ENCODE measurements at places on chromosomes 2 and 18.

- no peak for DNase-seq
These were observed 38.1 kb downstream of the ME2 start for GRCh38 chr18:50917021-50917420.

- DNase-seq: peak; percentile 56
These were observed 10.4 kb upstream of the FAM228A start for GRCh38 chr2:24164416-24164973.

DNA sequence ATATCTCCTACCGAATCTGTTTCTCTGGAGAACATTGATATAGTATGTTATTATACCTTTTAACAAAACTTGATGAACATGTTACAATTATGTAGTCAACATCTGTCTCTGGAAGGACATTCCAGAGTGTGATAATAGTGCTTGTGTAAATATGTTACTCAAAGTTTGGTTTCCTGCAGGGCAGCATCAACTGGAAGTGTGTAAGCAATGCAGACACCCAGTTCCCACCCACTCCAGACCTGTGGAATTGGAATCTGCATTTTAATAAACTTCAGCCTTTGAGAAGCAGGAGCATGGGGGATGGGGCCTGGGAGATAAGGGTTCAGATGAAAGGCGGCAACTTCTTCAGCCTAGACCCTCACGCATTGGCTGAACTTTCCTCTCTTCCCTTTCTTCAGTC lies 398.9 kb downstream of the RND3 start:
- DNase-seq: no peak

GRCh38 chr2:23235736-23236135 lies 149.2 kb upstream of the KLHL29 start:
- DNase-seq: no peak

DNA sequence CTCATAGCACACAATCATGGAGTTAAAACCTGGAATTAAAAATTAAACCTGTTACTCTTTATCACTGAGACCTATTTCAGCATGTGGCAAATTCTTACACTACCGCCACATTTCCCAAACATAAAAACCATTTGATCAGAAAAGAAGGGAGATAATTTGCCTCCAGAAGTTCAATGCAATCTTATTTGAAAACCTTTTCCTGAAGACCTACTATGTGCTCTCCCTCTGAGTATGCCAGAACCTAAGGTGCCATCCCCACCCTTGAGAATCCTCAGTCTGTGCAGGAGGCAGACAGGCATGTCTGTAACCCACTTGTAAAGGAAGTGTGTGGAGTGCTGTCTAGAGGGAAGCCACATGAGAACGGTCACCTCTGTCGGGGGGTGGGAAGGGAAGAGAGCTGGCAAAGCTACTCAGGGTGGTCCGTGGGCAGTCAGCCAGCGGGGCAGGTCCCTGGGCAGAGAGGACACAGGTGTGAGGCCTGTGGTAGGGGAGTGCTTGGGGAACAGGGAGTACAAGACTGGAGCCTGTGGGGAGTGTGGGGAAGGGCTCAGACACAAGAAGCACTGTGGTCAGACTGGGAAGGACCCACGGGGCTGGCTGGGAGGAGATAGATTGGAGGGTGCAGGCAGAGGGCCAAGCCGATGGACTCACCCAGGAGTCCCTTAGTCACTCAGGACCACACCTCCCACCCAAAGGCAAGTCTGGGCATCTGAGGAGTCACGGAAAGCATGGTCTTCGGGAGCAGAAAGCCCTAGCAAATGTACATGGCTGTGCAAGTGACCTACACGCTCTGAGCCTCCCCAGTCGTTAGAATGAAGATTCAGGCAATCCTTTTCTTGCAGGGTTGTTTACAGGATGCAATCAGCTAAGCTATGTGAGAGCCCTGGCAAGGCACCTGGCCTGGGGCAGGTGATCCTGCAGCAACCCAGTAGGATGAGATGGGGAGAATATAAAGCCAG lies 22.8 kb downstream of the CRACDL start:
- no peak for DNase-seq

DNA sequence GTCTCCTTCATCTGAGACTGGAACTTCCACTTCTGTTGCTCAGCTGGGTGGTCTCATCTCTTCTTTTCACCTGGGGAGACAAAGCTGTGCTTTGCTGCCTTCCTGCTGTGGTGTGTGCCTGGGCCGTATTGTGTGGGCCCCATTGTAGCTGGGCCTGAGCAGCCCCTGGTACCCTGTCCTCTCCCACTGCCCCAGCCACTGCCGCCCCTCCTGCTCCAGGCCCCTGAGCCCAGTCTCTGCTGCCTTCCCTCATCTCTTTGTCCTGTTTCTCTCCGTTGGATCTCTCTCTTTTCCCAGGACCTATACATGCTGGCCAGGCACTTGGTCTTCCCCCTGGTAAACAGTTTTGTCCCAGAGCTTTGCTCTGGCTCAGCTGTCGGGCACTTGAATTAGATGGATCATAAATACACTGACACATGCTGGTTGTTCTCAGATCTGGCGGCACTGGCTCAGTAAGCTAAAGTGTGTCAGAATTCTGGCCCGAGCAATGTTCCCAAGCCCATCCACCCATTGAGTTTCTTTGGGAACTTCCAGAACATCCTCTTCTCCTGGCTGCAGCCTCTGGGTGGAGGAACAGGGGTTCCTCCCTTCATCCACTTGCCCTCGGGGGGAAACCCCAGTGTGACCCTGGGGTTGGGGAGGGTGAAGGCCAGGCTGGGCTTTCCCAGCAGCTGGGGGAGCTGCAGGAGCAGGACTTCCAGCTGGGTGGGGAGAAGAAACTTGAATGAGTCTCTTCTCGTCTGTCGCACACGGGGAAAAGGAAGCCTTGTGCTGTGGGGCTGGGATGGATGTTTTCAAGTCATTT lies 99.0 kb downstream of the DGKD start:
- no peak for DNase-seq

DNA sequence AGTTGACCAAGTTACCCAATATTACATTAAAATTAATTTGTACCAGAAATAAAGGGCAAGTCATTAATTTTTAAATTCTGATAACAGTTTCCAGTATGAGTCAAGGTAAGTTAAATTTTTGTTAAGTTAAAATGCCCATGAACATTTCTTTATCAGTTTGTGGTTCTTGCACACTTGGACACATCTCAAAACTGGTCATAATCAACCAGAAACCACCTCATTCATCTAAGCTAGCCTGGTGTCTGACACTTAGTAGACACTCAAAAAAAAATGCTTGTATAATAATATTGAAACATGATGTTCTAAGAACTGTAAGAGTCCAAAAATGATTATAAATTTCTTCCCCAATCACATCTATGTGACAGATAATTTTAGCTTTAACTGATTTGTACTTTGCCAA lies 62.4 kb downstream of the SATB2 start:
- no peak for DNase-seq

DNA sequence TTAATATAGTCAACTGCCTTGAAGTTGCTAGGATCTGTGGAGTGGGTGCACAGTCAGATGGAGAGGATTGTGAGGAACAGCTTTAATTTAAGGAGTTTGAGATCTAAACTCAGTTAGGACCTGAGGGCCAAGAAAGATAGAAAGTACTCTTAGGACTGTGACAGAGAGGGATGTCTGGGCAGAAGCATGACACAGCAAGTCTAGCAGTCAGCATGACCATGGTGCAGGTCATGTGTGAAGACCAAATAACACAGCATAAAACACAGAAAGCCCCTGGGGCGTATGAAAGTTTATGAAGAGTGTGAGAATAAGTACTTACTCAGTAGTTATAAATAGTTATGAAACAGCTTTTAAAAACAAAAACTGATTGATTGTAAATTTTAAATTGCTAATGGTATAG lies 107.2 kb downstream of the GALNT1 start:
- no peak for DNase-seq

DNA sequence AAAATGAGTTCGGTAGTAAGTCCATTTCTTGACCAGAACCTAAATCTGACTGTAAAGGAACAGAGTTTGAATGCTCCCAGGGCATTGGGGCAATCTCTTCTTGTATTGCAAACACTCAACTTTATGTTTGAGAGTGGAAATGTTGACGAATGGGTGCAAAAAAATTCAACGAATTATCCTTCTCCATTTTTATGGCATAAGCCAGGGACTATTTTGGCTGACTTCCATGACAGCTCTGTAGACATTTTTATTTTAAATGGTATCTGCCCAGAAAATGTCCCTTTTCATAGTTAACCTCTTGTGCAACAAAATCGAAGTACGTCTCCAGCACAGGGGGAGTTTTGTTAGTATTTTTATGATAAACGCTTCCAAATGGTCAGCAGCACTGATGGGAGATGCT lies 3.7 kb downstream of the MLPH start:
- DNase-seq: no peak

DNA sequence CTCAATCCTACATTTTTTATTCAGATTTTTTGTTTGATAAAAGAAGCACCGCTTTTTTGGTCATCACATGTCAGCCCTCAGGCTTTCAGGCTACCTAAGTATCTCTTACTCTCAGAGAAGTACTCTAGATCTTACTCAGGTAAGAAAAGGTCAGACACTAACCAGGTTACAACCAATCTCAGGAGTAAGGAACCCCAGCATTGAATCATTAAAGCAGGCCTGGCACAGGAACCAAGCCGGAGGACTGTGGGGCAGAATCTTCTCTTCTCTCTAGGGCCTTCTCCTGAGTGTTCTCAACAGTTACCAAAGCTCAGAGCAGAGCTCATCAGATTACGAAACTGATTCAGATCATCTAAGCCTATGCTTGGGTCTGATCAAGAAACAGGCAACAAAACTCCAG lies 28.2 kb downstream of the RBMS1 start:
- DNase-seq: no peak

- peak; percentile 16 for DNase-seq
These were observed 945.0 kb upstream of the CRIM1 start for GRCh38 chr2:35410431-35411061.

DNA sequence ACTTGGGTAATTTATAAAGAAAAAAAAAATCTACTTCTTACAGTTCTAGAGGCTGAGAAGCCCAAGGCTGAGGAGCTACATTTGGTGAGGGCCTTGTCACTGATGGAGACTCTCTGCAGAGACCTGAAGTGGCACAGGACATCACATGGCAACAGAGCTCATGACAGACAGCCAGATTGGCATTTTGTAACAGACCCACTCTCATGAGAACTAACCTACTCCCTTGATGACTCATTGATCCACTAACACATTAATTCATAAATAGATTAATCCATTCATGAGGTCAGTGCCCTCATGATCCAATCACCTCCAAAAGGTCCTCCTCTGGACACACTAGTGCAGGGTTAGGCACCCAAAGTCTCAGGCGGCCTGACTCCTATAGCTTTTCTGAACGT lies 318.4 kb downstream of the GULP1 start:
- no peak for DNase-seq

DNA sequence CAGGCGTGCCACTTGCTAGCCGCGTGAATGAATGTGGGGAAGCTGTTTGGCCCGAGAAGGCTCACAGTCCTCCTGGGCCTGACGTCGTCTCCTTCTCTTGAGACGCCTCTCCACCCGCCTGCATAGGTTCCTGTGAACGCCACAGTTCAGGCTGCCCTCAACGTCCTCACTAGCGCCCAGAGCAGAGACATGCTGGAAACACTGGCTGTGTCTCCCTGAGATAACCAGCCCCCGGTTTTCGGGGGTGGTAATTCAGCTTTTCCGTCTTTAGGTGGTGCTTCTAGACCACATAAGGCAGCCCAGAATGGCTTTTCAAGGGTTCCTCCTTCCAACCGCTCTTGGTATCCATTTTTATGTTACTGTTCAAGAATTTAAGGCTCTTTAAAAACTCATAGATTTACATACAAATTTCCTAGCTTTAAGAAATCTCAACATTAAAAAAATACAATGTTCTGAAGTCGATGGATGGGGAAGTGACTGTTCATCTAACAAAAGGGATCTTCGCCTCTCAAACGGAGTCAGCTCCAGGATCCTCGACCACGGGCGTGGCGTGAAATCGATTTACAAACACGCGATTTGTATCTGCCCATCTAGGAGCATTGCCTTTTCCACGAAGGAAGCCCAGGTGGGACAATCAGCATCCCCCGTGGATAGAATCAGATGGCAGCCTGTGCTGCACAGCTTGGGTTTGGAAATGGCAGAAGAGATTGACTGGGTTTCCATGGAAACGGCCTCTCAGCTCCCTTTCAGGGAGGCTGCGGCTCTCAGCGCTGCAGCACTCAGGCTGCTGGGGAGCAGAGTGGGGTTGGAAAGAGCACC lies 110.6 kb upstream of the PXDN start:
- no peak for DNase-seq

DNA sequence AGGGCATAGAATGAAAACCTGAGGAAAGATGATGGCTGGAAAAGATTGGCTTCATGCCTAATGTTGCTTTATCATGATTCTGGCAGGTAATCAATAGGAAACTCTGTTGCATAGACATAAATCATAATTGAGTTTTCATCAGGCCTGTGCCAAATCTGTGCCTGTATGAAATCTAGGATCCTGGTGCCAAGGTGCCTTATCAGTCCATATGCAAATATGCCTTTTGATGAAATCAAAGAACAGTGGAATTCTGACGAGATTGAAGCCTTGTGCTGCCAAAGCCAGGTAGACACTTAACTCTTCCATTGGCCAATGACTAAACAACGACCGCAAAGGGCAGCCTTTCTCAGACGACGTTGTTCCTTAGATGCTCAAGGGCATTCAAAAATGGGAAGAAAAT lies 170.0 kb upstream of the CRIM1 start:
- DNase-seq: no peak

DNA sequence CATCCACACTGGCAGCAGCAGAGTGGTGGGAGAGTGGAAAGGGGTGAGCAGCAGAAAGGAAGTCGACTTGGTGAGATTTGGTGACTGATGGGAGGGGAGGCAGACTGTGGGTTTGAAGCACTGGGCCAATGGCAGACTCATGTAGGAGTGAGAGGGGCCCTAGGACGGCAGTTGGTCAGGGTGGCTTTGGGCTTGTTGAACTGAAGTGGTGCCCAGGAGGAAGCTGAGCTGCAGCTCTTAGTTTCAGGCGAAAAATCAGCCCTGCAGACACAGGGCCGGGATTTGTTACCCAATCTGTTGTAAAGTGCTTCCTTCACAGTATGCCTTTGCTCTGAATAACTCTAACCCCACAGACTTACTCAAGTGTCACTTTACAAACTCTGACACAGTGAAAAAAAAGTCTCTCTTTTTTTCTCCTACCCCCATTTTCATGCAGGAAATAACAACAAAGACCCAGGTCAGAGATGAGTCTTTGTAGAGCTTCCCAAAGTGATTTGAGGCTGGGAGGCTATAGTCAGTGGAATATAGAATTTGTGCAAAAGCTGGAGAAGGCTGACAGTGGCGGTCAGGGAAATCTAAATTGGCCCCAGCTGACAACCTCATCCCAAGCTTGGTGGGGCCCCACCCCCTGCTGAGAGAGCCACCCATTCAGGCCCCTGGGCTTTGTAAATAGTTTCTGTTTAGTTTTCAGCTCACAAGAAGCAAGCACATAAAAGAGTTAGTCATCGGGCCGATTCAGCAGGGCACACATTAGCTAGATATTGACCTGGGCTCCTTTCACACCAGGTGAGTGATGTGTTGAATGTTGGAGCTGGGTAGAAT lies 226.9 kb downstream of the VAPA start:
- DNase-seq: no peak
